ENCODE measurements at places on chromosomes 3 and 15. TPM values are rescaled to one million over a fixed set of nuclear protein-coding genes. Genes with fewer than 3 reads are reported as not detected.

GRCh38 chr15:35161694-35162093, 76.6 kb upstream of the NANOGP8 start:
- DNase-seq, result no peak

DNA sequence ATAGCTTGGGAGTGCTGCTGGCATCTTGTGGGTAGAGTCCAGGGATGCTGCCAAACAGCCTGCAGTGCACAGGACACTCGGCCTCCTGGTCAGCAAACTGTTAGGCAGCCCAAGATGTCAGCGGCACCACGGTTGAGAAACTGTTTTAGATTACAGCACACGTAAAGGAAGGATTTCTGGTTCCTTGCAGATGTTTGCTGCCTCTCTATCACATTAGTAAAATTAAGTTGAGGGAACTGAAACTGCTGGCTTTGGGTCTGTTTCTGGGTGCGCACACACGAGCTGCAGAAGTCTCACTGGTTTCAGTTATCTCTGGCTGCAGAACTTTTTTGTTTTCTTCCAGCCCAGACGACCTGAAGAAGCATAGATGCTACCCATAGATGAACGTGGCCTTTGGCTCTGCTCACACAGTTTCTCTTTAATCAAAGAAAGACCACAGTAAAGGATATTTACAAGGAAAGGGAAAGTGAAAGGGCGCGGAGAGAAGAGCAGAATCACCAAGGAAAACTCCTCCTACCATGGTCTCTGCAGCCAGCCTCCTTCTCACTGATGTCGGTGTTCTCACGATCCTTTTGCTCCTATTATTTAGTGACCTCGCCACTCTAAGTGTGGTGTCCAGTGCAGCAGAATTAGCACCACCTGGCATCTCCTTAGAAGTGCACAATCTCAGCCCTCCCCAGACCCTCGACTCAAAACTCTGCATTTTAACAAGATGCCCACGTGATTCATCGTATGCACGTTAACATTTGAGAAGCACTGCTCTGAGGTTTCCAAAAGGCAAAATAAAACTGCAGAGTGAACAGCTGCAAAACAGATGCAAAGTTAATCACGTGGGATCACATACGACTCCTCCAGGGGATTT, 50.6 kb upstream of the AKAP13 start:
- DNase-seq, result no peak

DNA sequence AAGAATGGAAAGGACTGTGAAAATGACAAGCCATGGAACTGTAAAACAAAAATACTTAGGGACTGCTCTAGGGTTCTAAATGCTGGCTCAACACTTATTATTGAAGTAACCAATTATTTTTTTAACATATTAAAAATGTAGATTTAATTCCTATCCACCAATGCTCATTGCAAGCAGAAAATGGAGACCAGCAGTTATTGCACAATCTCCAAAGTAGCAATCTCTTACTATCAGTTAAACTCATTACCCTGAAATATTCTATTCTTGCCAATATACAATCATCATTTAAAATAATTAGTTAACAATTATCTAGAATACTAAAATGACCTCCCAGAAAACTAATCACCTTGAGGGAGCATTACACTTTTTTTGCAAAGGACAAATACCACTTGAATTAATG, 499.8 kb downstream of the NAALADL2 start:
- DNase-seq, result no peak

GRCh38 chr3:112582244-112582874, 20.5 kb downstream of the SLC35A5 start:
- peak; percentile 16 for DNase-seq

The SERINC4 gene
- 0.22 TPM for total RNA-seq

The SNTN gene
- not detected for total RNA-seq

DNA sequence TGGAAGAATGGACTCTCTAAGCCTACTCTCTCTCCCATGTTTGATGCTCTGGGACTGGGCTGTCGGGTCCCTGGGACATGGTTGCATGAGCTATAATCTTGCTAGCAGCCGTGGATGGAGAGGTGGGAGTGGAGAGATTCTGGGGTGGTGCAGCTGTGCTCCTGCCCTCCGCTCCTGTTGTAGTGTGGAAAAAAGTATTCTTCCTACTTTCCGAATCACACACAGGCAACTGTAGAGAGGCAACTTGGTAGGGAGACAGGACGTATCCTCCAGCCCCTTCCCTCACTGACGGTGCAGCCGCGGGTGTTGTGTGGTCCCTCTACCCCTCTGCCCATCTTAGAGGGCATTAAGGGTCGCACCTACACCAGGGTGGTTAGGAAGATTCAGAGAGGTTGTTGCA, 281.4 kb upstream of the TLE3 start:
- no peak for DNase-seq

DNA sequence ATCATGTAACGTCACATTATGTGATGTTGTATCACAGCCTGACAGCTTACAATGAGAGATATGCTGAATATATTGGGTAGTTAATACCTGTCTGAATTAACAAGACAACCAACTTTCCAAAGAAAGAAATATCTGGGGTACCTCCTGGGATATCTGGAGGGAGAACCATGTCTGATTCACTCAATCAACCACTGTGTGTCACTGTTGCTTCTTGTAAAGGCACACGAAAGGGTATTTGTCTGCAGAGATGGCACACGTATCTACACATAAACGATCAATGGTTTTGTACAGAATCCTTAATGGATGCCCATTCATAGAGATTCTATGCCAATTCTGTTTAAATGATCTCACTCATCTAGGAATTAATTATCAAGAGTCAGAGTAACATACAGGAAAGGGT, 252.1 kb upstream of the TMCO5A start:
- DNase-seq, result no peak

- no peak for DNase-seq
These were observed 101.8 kb downstream of the ST8SIA2 start for GRCh38 chr15:92495446-92495845.

GRCh38 chr15:74812533-74812932, at the start of gene LMAN1L:
Gene LMAN1L, plus strand, starts transcription at chr15:74812835. Its CDS starts 20 bp downstream, at chr15:74812855.
- DNase-seq, result no peak

- DNase-seq, result peak; percentile 11
These were observed 424.1 kb upstream of the KCNMB2 start for GRCh38 chr3:178112134-178112533.

- no peak for DNase-seq
These were observed 64.3 kb downstream of the CASR start for GRCh38 chr3:122247825-122248185.

Measured in K562 (cell line).